ENCODE measurements at places on chromosomes 12 and 14.

DNA sequence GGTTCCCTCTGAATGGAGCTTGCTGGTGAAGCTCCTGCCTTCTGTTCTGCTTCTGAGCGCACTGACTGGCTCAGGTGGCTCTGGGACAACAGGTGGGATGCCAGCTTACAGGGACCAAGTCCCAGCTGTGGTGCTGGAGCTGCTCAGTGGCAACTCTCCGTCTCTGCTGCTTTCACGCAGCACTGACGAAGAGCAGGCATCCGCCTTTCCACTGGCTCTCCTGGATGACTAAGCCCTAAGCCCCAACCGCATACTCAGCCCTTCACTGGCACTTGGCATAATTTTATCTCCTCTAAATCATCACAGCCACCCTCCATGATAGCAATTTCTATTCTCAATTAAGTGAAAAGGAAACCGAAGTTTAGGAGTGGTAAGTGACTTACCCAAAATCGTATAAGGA, 3.7 kb upstream of the RTL1 start:
- no peak for DNase-seq

- no peak for DNase-seq
Observed at GRCh38 chr12:48986720-48987291, 8.7 kb downstream of the WNT1 start.

DNA sequence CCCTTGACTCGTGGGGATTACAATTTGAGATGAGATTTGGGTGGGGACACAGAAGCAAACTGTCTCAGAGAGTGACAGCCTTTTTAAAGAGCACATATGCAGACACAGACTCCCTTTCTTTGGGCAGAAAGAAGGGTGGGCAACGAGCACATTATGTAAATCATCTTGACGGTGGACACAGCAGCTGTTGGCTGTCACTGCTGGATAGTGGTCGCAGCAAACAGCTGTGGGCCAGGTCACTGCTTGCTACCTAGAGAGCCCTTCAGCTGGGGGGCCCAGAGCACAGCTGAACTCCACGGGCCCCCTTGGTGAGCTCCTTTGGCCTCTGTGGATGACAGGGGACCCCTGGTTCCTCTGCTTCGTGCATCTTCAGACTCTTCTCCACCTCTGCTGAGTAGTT, 23.1 kb downstream of the PPP2R5C start:
- no peak for DNase-seq

DNA sequence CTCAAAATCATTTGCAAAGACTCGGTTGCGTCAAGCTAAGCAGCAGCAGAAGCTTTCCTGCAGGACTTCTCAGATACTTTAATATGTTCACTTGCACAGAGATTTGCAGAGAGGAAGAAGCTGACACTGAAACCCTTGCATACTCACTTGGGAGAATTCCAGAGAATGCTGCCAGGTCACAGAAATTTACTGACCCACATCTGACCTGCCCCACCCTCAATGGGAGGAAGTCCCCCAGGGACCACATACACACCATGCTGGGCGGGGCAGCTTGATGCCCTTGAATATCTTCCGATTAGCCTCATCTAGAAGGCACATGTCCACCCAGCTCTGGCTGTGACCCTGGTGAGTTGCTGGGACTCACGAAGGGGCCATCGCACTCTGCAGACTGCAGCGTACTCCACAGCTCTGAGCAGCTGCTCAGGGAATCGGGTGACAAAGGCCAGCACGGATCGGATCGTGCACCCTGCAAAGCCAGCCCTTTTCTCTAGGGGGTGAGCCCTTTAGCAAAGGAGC, 83.2 kb downstream of the ITPK1 start:
- DNase-seq, result no peak

- no peak for DNase-seq
Observed at GRCh38 chr14:92384461-92385133, 61.6 kb downstream of the SLC24A4 start.

- DNase-seq, result no peak
Observed at GRCh38 chr14:85125291-85125670, 404.7 kb upstream of the FLRT2 start.

GRCh38 chr12:58367041-58367440, 425.7 kb downstream of the ATP23 start:
- no peak for DNase-seq

GRCh38 chr14:80078501-80078900, 132.8 kb downstream of the DIO2 start:
- no peak for DNase-seq

GRCh38 chr14:52254086-52254485, 13.4 kb upstream of the PTGDR start:
- DNase-seq, result no peak

GRCh38 chr12:53980802-53981496, 4.0 kb upstream of the HOXC10 start:
- DNase-seq, result no peak

DNA sequence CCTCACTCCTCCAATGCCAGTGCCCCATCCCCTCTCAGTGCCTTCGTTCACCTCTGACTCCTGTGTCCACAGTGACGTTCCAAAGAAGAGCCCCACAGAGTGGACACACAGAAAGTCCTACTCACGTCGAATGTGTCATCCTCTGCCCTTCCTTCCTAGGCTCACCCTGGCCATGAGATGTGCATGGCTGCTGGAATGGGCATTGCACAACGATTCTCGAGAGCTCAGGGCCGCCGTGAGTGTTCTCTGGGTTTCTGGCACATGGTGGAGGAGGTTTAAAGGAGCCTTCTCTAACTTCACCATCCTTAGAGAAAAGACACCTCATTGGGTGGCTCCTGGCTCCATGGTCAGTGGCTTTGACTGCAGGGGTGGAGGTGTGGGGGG, 12.8 kb upstream of the CEP170B start:
- no peak for DNase-seq

GRCh38 chr14:65237941-65238340, 135.6 kb upstream of the MAX start:
- DNase-seq, result no peak

DNA sequence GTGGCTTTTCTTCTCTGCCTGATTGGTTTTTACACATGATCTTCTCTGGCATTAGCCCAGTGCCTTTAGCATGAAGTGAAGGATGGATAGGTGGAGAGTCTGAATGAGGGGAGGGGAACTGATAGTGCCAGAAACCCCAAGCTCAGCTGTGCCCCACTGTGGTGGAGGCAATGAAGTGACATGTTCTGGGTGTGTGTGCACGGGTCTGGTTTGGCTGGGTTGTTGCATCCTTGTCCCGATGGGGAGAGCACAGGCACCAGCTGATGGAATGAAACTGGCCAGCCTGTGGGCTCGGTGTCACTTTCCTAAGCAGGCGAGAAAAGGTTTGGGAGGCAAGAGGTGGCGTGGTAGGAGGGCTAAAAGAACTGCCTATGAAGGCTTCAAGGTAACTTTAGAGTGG, 65.3 kb downstream of the CACNA1C start:
- DNase-seq, result no peak
